ENCODE measurements at places on chromosomes 13 and 19.

DNA sequence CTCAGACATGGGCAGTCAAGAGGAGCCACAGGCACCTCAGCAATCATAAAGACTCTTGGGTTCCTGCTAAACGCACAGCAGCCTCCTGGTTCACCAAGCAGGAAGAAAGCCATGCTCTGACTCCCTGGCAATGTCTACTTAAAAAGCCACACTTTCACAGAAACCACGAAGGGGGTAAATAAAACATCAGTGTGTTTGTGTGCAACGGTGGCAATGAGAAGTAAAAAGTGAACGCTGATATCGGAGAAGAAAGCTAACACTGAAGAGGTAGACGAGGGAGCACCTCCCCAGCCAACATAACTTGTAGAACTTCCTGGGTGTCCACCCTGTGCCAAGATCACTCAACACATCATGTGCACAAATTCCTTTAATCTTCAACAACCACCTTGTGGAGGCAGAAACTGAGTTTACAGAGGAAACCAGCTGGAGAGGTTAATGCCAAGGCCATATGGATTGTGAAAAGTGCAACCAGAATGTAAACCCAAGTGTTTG, 30.2 kb downstream of the HSPH1 start:
- no peak for DNase-seq

GRCh38 chr13:28725046-28725610, 6.4 kb upstream of the SLC46A3 start:
- no peak for DNase-seq

- DNase-seq, result no peak
These were observed 1.3 kb upstream of the PTBP1 start for GRCh38 chr19:795691-796581.

GRCh38 chr13:44040818-44041100, 161.1 kb downstream of the LACC1 start:
- DNase-seq, result no peak

DNA sequence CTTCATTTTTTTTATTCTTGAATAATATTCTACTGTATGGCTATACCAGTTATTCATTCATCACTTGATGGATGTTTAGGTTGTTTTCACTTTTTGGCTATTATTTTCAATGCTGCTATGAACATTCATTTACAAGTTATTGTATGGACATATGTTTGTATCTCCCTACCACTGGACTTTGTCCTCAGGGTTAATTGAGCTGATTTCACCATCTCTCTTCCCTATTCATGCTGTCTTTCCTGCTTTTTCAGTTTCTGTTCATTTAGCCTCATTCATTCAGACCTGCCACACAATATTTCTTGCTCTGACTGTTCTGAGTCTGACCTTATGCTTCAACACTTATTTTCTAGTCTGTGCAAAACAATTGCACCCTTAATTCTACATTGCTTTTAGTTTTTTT, 12.3 kb upstream of the C1QTNF9B start:
- DNase-seq, result no peak

- DNase-seq, result no peak
These were observed 9.3 kb downstream of the SAFB start for GRCh38 chr19:5632241-5632612.

GRCh38 chr19:50419022-50419579, 363 bp downstream of the SPIB start:
- no peak for DNase-seq

DNA sequence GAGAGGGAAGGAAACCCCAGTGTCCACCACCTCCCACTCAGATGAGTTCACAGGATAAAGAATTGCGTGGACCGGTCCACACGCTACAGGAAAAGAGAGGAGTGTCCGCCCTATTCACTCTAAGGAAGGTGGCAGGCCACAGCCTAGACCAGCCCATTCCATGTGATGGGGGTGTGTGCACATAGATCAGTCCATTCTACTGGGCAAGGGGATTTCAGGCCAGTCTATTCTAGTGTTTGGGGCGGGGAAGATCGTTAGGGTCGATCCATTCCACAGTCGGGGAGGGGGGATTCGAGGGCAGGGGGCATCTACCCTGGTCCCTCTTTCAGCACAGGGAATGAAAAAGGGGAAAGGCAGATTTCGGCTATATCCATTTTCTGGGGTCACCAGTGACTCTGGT, 7.8 kb downstream of the FIZ1 start:
- DNase-seq, result no peak

DNA sequence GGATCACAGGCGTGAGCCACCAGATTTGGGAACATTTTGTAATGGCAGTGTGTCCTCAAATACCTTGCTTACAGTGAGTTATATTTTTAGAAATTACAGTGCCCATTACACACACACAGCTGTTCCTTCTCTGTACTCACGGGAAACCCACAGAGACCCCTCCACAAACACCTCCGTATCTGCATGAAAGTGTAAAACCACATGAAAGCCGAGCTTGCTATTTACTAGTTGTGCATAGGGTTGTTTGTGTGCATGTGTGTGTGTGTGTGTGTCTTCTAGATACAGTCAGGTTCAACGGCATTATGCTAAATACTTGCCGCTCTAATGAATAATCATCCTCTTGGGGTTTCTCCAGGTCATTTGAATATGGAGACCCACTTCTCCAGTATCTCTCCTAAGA, 22.3 kb upstream of the LILRA2 start:
- DNase-seq, result peak; percentile 5

- DNase-seq, result no peak
These were observed 59.9 kb upstream of the SLAIN1 start for GRCh38 chr13:77637588-77637987.

- DNase-seq, result no peak
These were observed 92.9 kb downstream of the DNAJC15 start for GRCh38 chr13:43116242-43116641.

DNA sequence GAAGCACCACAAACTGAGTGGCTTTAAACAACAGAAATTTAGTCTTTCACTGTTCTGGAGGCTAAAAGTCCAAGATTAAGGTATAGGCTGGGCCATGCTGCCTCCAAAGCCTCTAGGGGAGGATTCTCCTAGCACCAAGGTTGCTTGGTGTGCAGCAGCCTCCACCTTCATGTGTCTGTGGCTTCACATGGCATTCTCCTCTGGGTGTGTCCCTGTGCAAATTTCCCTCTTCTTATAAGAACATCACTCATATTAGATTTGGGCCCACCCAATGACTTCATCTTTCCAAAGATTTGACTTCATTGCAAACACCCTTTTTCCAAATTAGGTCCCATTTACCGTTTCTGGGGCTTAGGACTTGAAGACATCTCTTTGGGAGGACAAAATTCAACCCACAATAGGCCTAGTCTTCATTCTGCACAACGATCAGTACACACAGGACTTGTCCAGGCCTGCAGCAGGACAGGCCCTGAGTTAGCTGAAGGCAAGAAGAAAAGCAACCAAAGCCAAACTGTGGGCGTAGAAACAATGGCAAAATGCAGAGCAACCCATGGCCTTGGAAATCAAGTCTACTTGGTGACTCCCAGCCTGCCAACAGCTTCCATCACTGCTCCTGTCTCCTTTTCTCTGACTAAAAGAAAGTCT, 521.2 kb upstream of the NBEA start:
- DNase-seq, result no peak

DNA sequence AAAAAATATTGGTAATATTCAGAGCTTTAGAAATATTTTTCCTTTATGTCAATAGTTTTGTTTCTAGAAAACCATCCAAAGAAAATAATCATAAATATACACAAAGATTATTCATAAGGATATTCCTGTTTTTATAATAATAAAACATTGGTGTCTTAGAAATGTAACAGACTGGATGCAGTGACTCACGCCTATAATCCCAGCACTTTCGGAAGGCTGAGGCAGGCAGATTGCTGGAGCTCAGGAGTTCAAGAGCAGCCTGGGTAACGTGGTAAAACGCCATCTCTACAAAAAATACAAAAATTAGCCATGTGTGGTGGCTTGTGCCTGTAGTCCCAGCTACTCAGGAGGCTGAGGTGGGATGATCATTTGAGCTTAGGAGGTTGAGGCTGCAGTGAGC, 106.8 kb downstream of the DHRS12 start:
- DNase-seq, result no peak

DNA sequence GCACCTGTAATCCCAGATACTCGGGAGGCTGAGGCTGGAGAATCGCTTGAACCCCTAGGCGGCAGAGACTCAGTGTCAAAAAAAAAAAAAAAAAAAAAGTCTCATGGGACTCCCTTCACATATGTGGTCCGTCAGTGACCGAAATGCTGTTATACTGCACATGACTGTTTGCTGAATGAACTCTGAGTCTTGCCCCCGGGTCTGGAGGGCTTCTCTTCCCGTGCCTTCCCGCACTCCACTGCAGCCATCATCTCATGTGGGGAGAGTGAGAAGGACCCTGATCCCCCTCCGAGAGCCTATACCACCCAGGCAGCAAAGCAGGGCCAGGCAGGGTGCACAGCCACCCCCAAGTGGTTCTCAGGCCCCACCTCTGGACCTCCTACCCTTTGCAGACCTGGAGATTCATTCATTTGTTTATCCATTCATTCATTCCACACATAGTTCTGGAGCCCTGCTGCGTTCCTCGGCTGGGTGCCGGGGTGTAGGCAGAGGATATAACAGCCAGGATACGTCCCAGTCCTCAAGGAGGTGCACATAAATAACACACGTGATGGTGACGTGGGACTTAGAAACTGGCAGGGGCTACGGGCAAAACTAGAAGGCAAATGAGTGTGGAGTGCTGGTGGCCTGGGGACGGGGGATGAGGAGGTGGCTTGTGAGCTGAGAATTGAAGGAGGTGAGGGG, 14.2 kb downstream of the NDUFA11 start:
- DNase-seq, result no peak

DNA sequence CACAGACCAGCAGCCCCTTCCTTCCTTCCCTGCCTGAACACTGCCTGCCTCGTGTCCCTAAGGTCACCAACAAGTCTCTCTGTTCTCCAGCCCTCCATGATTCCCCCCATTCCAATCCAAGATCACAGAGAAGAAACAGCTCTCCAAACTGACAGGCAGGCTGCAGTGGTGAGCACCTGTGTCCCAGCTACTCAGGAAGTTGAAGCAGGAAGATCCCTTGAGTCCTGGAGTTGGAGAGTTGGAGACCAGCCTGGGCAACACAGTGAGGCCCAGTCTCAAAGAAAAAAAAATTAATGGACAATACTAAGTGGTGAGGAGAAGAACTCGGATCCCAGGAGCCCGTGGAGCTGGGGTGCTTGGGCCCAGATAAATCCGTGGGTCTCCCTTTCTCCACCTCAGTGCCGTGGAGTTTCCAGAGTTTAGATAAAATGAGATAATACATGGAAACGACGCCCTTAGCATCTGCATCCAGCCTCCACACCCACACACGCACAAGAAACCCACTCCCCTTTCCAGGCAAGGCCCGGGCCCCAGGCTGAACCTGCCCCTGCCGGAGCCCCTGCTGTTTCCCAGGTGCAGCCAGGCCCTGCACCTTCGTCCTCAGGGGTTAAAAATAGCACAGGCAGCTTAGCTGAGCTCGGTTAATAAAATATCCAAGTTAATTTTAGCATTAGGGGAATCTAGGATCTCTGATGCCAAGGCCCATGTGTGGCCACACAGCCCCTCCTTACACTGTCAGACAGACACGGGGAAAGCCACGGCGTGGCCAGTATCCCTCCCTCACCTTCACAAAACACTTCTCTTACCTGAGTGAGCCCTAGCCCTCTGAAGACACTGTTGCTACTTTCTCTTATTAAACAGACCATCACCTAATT, 4.7 kb downstream of the RASA3 start:
- no peak for DNase-seq

DNA sequence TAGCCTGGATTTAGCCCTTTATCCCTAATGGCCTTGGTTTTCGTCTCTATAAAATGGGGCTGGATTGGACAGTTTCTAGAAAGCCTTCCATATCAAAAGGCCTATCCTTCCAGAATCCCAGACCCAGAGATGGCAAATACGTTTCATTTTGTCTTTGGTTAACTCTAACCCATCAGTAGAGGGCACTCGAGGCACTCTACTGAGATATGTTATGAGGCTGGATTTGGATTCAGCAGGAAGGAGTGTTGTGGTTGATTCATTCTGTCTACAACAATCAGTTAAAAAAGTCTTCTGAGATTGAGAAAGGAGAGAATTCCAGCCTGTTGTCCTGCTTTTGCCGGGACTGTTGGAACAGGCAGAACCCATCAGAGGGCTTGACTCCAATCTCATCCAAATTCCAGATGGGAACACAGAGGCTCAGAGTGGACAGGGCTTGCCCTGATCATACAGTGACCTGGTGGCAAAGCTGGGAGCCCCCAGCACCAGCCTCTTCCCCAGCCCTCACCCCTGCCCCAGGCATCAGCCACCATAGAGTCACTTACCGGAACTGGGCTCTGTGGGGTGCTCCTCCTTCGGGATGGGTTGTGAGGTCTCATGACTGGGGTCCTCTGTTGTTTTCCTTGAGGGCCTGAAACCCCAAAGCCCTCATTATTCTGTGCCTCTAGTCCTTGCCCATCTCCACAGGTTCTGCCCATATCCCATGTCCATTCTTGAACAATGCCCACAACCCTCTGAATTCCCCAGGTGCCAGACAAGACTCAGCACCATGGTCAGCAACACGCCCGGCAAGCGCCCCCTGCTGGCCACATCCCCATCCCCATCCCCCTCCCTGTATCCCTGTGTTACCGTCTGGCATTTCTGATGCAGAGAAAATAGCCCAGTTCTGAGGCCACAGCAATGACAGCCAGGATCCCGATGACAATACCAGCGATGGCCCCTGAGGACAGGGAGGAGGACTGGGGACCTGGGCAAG, 12.3 kb upstream of the ZNF180 start:
- no peak for DNase-seq

- DNase-seq, result no peak
These were observed 1.9 kb downstream of the SAFB start for GRCh38 chr19:5624741-5625278.

GRCh38 chr19:15144046-15144646, 36.9 kb downstream of the SYDE1 start:
- DNase-seq, result no peak

GRCh38 chr13:44140888-44141724, 232.5 kb upstream of the SERP2 start:
- DNase-seq, result no peak

All from stimulated activated CD8-positive, alpha-beta memory T cell treated with anti-CD3 and anti-CD28 coated beads, Interleukin-4, amount 100 ng/mL, for 1 hour (primary cell).